ENCODE measurements at places on chromosomes 6 and 20.
A peak's percentile ranks its signal among the peaks of the same experiment; 100 is the strongest.

DNA sequence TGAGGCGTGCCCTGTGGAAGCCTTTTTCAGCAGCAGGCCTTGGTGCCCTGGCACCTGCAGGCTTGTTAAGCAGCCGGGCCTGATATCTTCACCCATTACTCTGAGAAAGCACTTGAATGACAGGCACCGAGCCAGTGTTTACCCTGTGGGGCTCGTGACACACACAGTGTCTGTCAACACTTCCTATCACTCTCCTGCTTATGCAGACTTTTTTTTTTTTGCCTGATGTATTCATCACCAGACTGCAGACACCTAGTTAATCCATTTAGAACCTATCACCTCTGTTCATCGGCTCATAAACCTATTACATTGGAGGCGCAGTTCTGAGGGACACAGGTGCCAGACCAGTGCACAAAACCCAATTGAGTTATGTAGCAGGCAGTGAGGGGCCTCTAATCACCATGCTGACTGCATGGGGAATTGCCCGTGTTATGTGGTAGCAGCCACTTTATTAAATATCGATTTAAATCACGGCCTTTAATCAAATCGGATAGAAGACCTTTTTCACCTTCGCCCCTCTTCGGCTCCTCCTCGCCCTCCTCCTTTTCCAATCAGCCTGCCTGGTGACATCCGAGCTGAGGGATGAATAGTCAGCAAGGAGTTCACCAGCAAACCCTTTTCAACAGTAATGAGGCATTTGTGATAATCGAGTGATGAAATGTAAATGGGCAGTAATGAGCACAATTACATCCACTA, 962.9 kb upstream of the SLC35B3 start:
- DNase-seq = no peak

DNA sequence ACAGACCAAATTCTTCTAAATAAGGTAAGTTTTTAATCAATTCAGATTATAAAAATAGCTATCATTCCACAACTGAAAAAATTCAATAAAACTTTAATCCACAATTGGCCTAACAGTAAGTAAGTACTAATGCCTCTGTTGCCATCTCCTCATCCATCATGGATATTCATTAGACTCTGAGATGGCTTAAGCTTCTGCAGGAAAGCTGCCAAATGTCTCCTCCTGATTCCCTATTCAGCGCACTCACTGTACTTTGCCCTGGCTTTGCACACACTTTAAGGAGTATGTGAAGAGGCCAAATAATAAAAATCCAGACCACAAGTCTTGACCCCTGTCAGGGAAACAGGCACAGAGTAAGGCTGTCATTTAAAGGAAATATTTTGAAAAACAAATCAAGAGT, 23.6 kb downstream of the PGM3 start:
- DNase-seq = no peak

GRCh38 chr6:28922821-28923317, 916 bp downstream of the TRIM27 start:
- peak; percentile 36 for DNase-seq

- no peak for DNase-seq
These were observed 531.8 kb downstream of the UTRN start for GRCh38 chr6:144816936-144817335.

DNA sequence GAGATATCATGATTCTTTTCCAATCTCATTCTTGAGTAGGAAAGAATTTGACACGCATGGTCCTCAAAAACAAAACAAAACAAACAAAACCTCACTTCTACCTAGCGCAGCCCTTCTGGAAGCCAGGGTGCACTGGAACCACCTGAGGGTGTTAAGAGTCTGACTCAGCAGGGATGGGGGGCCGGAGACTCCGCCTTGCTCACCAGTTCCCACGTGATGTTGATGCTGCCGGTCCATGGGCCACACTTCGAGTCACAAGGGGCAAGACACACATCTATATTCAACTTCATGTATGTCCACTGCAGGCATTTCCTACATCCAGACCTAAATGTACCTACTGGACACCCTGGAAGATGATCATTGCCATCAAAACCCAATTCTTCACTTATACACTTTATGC, 30.4 kb downstream of the BFSP1 start:
- no peak for DNase-seq

GRCh38 chr20:48478370-48478769, 349.4 kb downstream of the PREX1 start:
- DNase-seq = no peak

GRCh38 chr6:132725471-132725870, 11.6 kb upstream of the VNN1 start:
- no peak for DNase-seq

GRCh38 chr6:36149476-36149875, 19.2 kb downstream of the MAPK13 start:
- no peak for DNase-seq

- DNase-seq = no peak
These were observed 20.8 kb downstream of the UCKL1 start for GRCh38 chr20:63935447-63935846.

- DNase-seq = no peak
These were observed 125.2 kb downstream of the SULF2 start for GRCh38 chr20:47659904-47660601.

DNA sequence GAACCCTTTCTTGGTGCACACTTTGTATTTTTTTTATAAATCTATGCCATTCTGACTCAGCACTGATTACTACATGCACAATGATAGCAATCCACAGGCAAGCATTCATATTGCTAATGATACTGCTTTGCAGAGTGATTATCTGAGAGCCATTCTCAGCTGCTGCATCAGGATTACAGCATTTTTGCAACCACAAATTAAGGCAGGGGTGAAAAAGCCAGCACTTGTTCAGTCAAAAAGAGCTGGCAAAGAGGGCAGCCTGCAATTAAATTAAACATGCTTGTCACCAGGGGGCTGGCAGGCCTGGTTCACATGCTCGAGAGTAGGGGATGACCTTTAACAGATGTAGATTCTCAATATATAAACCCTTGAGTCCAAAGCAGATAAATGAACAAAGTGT, 40.7 kb upstream of the SLC17A4 start:
- DNase-seq = no peak

DNA sequence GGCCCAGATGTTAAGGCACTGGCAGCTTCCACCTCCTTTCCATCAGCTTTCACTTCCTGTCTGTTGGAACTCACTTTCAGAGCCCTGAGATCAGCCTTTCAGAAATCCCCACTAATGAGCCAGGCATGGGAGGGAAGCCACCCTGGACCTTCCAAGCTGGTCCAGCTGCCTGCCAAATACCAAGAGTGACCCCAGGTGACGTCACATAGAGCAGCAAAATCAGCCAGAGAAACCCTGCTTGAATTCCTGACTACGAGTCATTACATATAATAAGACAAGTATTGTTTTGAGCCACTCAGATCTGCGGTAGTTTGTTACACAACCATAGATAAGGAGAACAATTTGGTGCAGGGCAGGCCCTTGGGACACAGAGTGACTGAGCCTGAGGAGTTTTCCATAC, 556.0 kb upstream of the JAG1 start:
- no peak for DNase-seq

GRCh38 chr6:81565071-81565470, 187.4 kb downstream of the TENT5A start:
- DNase-seq = no peak

- DNase-seq = no peak
These were observed 8.8 kb downstream of the TBPL1 start for GRCh38 chr6:133961831-133962230.

DNA sequence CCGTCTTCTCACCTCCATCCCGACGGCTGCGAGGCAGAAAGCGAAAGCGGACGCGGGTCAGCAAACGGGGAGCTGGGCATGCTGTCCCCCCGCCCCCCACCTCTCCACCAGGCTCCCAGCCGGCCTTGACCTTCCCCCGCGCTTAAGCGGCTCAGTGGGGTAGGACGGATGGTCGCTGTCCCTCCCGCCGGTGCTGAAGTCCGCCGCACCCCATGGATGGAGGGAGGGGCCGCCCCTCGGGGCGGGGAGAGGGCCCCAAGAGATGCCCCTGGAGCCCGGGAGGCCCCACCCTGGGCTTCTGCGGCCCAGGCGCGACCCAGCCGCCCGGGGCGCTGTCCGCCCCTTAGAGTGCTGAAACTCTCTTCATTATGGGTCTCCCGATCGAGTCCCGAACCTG, at the start of gene KCNB1:
TSS of gene KCNB1 (minus strand) at position 48 of the 397 bp plus-strand sequence. CDS start 188 bp downstream, outside the sequence.
- peak; percentile 31 for DNase-seq

DNA sequence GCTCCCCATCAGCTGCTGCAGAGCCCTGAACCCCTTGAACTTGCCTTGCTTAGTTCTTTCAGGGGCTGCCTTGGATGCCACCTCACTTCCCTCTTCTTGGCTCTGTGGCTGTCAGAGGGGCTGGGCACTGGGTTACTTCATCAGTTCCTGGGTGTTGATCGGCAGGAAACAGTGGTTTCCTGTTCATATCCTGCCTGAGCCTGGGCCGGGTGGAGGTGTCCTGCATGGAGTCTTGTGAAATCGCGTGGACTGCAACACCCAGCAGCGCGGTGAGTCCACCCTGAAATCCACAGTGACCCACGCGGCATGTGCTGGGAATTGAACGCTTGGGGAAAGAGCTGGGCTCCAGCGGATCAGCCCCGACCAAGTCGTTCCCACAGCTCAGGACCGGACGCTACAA, 97.5 kb downstream of the CDH26 start:
- peak; percentile 33 for DNase-seq

- no peak for DNase-seq
These were observed 238.8 kb upstream of the SLC35B3 start for GRCh38 chr6:8674126-8674525.

DNA sequence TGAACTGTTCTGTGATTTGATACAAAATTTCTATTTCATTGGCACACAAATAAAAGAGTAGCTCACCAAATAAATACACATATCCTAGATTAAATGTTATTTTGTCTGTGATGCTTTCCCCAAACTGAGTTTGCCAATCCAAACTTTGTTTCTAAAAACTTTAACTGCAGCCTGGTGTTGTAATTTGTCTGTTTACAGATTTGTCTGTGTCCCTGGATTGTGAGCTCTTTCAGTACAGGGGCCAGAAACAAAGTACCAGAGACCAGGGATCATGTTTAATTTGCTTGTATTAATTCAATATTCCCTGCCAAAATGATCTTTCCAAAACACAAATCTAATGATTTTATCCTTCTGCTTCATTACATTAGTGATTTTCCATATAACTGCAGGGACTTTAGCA, 1044.6 kb upstream of the GJE1 start:
- no peak for DNase-seq

DNA sequence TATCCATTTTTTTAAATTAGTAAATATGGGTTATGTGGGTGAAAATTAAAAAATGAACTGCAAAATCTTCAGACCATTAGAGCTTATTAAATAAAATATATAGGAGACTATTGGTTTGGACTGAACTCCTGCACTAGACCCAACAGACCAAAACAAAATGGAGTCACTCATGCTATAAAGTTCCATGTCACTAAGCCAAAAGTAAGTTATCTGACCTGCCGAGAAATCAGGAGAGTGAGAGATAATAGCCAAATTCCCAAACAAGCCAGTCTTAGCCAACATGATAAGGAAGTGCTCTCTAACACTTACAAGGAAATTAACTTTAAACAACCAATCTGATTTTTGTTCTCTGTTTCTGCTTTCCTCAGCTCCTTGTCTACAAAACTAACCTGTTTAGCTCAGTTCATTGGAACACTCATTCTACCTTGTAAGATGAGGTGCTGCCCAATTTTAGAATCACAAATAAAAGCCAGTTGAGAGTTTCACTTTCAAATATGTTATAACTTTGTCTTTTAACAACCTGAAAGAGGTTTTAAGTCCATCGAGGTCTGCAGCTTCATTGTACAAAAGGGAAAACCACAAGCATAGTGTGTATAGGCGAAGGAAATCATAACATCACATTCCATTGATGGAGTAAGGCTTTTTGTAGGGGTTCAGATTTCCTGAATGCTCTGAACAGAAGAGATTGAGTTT, 220.5 kb downstream of the TENT5A start:
- no peak for DNase-seq

DNA sequence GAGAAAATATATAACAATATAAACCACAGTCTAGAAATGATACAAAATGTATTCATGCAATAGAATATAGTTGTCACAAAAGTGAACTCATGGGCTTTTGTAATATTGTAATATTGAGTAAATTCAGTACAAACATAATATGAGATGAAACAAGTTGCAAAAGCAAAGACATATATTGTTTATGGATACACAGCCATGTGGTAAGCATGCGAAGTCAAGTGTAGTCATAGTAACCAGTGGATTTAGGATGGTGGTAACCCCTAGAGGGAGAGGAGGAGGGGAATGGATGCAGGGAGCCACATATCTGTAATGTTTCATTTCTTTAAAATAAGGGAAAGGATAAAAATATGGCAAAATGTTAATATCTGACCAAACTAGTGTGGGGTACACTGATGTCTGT, 47.3 kb downstream of the ARMC2 start:
- DNase-seq = no peak

GRCh38 chr6:106170030-106170791, 84.1 kb downstream of the PRDM1 start:
- DNase-seq = no peak

DNA sequence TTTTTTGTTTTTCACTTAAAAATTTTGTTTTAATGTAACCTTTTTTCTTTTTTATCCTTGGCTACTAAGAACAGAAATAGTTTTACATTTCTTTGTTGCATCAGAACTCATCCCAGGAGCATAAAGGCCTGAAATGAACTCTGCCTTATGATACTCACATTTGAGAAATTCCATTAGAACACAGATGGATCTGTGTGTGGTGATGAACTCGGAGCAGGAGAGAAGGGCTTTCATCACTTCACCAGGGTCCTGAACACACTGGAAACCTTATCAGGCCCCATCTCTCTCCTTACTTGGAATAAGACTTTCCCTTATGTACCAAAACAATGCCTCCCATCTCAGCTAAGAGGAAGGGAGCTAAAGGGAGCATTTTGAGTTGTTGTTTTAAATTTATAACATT, 139.4 kb downstream of the PHF3 start:
- DNase-seq = no peak

GRCh38 chr6:137102050-137102848, 57.5 kb upstream of the IL20RA start:
- no peak for DNase-seq

DNA sequence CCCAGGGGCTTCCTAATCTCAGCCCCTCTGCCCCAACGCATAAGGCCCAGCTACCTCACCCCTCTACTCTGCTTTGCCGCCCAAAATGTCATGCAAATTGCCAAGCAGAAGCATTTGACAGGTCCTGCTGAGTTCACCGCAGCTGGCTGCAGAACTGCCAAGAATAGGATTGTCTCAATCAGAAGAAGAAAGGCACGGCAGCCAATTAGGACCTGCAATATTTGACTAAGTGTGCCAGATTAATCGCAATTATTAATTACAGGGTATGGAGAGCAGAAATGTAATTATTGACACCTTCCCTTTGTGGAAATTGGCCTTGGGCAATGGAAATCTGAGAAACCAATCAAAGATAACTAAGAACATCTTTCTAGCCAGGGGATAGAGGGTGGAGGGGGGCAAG, 318.6 kb downstream of the LRFN2 start:
- no peak for DNase-seq

GRCh38 chr6:157213907-157214565, 109.3 kb downstream of the TMEM242 start:
- DNase-seq = no peak

- DNase-seq = no peak
These were observed 127.5 kb upstream of the SCGN start for GRCh38 chr6:25524542-25524941.
